Urothelium cell line (cell line): ENCODE measurements at places on chromosomes 1 and 21.

DNA sequence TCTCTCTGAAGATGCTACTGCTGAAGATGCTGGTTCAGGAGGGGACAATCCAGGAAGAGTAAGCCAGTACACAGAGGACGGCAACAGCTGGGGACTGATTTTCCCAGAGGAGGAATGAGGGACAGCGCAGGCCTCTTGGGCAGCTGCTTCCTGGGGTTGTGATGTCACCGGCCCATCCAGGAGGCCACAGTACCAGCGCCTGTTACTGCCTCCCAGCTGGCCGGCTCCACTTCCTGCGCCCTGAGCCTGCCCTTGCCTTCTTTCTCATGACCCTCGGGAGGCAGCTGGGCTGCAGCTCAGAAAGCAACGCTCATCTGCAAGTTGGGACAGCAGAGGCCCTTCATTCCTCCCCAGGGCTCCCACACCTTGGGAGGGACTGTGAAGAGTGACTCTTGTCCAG lies 21.9 kb upstream of the ID3 start:
- DNase-seq: no peak

GRCh38 chr1:156619582-156619955 lies 354 bp downstream of the HAPLN2 start:
- DNase-seq: no peak

DNA sequence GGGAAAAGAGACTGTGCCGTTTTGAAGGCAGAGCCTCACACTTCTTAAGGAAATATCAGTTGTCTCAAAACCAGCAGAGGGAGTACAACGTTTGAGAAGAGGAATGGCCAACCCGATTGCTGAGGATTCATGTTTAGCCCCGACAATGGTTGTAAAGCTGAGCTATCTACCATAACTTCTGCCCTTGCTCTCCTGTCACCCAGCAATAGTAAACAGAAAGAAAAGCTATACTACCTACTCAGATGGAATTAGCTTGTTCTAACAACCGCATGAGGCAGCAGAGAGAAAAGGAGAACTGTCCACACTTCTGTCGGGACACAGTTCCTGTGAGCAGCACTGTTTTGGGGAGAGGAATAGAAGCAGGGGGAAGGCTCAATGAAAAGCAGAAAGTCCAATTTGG lies 91.2 kb downstream of the SLC45A1 start:
- DNase-seq: no peak

DNA sequence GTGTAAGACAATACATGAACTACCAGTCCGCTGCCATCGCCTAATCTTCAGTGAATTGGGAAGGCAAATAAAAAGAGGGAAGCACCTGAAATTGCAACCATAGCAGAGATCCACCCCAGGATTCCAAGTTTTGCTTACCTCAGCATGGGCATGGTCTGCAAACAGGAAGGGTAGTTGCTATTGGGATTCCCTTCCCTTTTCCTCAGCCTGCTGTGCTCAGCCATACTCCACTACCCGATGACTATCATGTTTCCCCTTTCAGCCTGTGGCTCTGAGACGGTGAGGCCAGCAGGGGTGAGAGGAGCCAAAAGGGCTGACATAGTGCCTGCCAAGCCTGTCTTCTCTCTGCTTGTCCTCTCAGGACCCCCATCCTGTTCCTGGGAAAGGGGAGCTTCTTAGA lies 64.2 kb downstream of the GPR137B start:
- no peak for DNase-seq

DNA sequence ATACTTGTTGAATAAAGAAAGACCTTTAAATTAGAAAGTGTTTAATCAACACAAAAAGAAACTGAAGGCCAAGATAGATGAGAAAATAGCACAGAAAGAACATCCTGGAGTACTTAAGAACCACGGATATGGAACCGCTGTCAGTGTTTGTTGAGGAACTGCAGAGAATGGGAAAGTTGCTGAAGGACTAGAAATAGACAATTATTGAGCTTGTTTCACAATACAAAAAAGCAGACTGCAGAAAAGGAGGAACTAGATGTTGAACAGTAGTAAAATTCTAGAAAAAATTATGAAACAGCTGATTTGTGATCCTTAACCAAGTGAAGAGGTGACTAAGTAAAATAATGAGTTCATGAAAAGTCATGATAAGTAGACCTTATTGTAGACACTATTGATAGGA lies 29.7 kb downstream of the MYSM1 start:
- DNase-seq: no peak

GRCh38 chr1:207883104-207883651 lies 27.7 kb downstream of the CD34 start:
- DNase-seq: no peak

DNA sequence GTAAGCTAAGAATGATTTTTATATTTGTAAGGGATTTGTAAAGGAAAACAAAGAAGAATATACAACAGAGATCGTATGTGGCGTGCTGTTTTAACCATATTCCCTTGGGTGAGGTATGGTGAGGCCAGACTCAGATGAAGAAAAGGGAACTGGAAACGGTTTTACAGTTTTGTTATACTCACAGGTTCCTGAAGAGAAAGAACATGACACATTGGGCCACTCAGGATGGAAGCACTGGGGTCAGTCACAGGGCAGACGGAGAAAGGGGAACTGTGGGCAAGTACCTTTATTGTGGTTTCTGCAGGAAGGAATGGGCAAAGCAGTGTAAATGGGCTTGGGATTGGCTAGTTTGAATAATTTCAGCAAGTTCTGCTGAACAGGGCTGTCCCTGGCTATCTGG lies 177.4 kb downstream of the LBR start:
- no peak for DNase-seq

DNA sequence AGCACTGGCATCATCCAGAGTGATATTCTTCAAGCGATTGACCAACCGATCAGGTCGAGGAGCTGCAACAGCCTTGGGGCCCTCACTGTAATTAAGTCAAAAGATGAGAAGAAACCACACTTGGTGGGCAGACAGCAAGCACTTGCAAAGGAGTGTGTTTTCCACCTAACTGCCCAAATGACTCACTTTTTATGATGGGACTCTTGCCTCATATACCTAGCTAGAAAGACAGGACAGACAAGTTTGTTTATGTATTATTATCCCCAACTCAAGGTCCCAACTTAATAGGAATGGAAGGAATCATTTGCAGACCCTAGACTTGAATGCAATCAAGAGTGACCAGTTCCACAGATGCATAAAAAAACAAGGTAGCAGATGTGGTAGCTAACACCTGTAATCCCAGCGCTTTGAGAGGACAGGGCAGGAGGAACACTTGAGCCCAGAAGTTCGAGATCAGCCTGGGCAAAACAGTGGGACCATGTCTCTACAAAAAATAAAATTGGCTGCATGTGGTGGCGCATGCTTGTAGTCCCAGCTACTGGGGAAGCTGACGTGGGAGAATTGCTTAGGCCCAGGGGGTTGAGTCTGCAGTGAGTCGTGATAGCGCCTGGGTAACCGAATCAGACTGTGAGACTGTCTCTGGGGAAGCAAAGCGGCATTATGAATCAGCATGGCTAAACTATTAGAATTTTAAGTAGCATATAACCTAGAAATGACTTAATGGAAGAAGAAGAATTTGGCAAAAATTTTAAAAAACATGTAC lies 2.3 kb upstream of the NRAS start:
- no peak for DNase-seq

DNA sequence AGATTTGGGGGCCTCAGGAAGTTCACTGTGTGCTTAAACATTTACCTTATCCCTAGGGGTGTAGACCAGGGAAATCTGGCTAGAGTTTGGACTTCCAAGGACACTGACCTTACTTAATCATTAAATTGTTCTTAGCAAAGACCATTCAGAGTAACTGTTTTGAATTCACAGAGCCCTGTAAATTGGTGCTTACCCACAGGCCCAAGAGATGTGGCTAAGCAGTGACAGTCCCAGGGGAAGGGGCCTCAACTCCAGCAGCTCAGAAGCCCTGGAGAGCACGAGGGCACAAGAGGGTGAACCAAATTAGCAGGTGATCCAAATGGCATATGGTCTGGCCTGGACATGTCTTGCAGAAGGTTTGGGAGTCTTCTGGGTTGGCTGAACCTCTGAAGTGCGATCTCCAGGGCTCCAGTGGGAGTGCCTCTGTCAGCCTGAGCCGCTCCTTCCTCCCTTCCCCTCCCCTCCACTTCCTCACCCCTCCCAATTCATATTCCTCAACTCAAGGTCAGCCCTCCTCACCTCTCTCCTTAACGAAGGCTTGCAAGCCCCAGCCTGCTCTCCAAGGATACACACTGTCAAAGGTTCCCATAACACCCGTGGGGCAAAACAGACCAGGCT lies 4.3 kb downstream of the PAQR7 start:
- no peak for DNase-seq

- DNase-seq: no peak
Observed at GRCh38 chr1:43345120-43345519, 7.5 kb downstream of the MPL start.

DNA sequence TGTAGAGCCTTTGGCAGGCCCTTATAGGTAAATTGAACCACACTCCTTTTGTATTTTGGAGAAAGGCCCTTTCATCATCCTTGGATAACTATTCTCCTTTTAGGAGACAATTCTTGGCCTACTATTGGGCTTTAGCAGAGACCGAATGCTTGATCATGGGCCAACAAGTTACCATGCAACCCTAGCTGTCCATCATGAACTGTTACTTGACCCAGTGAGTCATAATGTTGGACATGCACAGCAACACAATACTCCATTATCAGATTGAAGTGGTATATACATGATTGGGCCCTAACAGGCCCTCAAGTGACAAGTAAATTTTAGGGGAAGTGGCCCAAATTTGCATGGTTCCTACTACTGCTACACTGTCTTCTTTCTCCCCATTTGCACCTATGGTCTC lies 84.4 kb downstream of the CATSPERE start:
- no peak for DNase-seq

DNA sequence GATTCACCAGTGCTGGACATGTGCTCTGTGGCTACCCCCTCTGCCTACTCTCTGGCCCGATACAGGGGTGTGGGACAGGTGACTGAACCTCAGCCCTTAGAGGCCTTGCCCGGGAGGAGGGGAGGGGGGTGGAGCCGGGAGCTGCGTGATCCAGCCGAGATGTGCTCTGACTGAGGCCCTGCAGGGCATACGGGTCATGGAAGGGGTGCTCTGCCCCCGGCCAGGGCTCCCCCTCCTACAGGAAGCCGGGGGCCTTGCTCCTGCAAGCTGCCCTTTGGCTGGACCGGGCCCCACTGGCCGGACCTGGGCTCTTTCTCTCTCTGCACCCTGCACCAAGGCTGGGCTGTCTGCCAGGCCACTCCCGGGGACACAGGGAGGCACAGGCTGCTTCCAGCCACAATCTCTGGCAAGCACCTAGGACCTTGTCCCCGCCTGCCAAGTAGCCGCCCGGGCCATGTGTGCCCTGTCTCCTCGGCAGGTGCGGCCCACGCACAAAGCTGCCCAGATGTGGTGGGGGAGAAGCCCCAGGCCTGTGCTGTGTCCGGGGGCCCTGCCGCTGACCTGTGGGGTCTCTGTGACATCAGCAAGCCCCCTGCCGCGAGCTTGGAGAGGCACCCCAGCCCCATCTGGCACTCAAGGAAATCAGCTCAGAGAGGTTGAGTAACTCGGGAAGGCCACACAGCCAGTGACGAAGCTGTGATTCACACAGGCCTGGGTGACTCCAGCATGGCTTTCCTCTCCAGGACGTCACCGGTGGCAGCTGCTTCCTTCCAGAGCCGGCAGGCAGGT lies 1.5 kb downstream of the SCNN1D start:
- no peak for DNase-seq

DNA sequence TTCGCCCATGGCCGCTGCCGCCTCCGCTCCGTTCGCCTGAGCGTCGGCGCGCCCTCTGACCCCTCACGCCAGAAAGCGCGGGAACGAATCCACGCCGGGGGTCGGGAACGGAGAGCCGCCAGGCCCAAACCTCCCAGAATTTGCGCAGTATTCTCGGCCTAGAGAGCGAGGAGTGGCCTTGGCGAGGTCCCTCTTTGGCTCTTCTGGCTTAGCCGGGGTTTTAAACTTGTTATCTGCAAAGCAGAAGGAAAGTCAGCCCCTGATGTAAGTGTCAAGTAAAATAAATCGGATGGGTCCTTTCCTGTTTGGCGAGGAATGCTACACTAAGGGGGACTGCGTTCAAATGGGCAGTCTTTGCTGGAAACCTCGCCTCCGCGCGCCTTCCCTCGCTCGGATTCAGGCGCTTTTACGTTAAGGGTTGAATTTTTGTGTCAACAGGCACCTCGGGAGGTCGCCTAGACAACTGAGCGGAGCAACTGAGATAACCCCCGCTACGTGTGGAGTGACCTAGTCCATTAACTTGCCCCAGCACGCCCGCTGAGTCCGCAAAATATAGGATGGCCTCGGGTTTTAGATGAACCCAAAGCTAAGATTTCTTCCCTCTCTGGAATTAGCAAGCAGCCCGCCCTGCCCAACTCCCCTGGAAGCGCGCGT lies 1.1 kb downstream of the HSF2BP start:
- DNase-seq: no peak

- no peak for DNase-seq
Observed at GRCh38 chr1:34359411-34359810, 182.7 kb downstream of the C1orf94 start.

- DNase-seq: no peak
Observed at GRCh38 chr21:46624050-46624449, 11.4 kb upstream of the PRMT2 start.

- no peak for DNase-seq
Observed at GRCh38 chr21:42228709-42229220, 9.8 kb downstream of the ABCG1 start.

DNA sequence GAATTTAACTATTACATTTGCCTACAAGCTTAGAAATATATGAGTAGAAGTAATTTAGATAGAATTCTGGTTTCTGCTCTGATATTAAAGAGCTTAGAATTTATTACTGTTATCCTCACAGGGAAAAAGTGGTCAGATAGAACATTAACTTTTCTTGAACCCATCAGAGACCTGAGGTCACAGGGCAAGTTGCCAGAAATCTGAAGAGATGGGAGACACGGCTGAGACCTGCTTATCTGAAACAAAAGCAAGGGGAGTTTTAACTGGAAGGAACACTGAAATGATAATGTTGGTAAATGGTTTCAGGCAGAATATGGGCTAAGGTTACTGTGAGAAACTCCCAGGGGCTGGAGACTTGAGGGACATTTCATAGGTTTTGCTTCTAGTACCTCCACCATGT lies 28.0 kb upstream of the USP25 start:
- DNase-seq: no peak

DNA sequence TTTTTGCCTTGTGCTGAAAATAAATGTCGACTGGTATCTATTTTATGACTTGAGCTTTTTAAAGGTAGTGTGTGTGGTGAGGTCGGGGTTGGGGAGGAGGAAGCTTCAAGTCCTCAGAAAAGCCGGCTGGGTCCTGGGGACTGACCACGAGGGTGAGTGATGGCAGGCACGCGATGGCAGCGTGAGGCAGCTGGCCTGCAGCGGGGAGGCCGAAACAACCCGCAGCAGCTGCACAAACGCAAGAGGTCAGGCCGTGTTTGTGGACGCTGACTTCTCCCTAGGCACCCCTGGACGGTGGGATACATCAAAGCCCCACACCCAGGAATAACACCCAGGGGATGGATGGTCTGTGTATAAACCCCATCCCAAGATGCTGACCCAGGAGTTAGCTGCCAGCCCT lies 51.4 kb downstream of the ZBTB18 start:
- no peak for DNase-seq

DNA sequence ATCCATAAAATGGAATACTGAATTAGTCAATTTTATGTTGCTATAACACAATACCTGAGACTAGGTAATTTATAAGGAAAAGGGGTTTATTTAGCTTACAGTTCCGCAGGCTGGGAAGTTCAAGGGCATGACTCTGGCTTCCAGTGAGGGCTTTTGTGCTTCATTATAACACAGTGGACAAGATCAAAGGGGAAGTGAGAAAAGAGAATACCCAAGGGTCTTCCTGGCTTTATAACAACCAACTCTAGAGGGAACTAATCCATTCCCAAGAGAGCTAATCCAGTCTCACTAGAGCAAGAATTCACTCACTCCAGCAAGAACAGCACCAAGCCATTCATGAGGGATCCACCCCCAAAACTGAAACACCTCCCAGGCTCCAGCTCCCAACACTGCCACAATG lies 3.1 kb downstream of the KIFAP3 start:
- DNase-seq: no peak
